ENCODE measurements at places on chromosomes 2 and 18. TPM values are rescaled to one million over a fixed set of nuclear protein-coding genes. Genes with fewer than 3 reads are reported as not detected.

The GALNT13 gene
- not detected for total RNA-seq

The KIAA2012 gene
- not detected for total RNA-seq

The ELOA2 gene
- not detected for total RNA-seq

The PLGLB1 gene
- 3.6 TPM for total RNA-seq

The RAX gene
- not detected for total RNA-seq

The COL3A1 gene
- not detected for total RNA-seq

The SLC66A2 gene
- total RNA-seq, result 15.1 TPM

The TUBB8B gene
- total RNA-seq, result not detected

The ADRA2B gene
- 0.11 TPM for total RNA-seq

The CNDP1 gene
- not detected for total RNA-seq

The BIRC6 gene
- 125 TPM for total RNA-seq

The RNF144A gene
- total RNA-seq, result 1.1 TPM

The PJVK gene
- 9.2 TPM for total RNA-seq

The RELCH gene
- total RNA-seq, result 21.9 TPM

The SRD5A2 gene
- not detected for total RNA-seq

The C2orf66 gene
- total RNA-seq, result not detected

The NT5DC4 gene
- total RNA-seq, result not detected

The CCDC102B gene
- total RNA-seq, result not detected

The GKN1 gene
- not detected for total RNA-seq
